ENCODE measurements at places on chromosomes 1 and 21.

GRCh38 chr1:209250861-209251636, 332.5 kb upstream of the CAMK1G start:
- DNase-seq, result no peak

DNA sequence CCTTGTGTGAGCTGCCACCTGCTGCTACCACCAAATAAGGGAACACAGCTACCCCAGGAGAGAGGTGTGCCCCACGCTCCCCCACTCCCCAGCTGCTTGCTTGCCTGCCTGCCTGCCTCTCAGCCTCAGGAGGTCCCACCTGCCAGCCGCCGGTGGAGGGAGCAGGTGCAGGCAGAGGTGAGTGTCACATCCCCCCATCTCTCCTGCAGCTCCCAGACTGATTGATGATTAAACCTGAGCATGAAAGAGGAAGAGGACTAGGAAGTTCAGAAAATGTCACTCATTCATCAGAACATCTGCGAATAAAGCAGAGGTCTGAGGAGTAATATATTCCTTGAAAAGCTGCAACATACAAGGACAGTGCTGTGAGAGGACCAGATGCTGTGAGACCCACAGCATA, 58.6 kb upstream of the HIVEP3 start:
- no peak for DNase-seq

GRCh38 chr1:223077247-223077833, 65.7 kb downstream of the TLR5 start:
- DNase-seq, result no peak

GRCh38 chr1:10225573-10225972, 15.2 kb downstream of the KIF1B start:
- DNase-seq, result peak; percentile 55

GRCh38 chr1:201072149-201072548, 40.1 kb downstream of the CACNA1S start:
- DNase-seq, result no peak

- no peak for DNase-seq
Observed at GRCh38 chr1:232038706-232039677, 412.4 kb downstream of the DISC1 start.

DNA sequence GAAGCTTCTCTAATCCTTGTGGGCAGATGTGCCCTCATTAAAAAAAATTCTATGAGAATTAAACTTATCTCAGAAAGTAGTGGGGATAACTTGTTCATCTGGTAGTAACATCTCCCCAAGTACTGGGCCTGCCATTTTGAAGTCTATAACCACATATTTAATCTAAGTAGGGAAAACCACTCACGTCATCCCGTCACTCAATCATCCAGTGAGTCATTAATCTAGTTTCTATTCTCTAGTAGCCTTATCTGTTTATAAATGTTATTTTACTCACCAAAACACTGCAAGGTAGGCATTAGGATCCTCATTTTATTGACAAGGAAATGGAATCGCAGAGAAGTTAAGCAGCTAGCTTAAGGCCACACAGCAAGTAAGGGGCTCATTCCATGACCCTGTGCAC, 221.9 kb downstream of the ATG4C start:
- DNase-seq, result no peak

DNA sequence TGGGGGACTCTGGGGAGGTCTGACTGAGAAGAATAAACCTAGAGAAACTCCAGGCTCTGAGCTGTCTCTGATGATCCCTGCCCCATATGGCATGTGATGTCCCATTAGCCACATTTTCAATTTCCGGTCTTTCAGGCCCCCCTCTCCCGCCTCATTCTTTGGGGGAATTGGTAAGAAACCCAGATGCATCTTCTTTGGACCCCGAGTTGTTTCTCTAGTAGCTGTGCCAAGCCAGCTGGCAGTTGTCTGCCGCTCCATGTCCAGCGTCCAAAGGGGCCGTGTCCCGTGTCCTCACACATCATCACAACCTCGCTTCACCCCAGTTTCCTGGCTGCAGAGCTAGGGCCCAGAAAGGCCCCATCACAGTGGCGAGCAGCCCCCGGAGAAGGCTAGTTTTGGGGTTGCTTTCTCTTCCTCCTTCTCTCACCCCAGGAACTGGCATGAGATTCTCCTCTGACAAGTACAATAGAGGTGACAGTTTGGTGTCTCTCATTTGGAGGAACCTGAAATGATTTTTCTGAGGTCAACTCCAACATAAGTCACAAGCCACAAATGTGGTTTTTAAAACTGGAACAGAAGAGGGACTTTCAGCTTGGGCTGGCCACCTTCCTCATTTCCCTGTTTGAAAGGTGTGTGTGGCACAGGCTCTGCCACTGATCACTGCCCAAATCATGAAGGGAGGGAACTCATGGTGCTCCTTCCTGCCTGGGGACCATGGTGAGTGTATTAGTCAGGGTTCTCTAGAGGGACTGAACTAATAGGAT, 6.4 kb upstream of the GPR157 start:
- DNase-seq, result no peak

DNA sequence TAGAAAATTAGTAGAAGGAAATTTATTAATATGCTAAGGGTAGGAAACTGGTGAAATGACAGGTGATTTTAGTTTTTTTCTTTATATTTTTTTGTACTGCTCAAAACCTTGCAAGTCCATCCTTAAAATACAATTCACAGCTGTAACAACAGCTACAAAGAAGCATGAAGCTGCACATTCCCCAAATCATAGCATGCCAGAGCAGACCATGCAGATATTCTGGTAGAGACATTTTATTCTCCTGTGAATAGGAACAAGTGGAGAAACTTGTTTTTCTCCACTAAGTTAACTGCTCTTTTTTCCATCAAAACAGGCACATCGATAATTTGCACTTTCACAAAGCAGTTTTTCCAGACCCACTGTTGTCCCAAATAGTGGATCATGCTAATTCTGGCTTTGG, 1125.7 kb downstream of the BRINP3 start:
- no peak for DNase-seq

DNA sequence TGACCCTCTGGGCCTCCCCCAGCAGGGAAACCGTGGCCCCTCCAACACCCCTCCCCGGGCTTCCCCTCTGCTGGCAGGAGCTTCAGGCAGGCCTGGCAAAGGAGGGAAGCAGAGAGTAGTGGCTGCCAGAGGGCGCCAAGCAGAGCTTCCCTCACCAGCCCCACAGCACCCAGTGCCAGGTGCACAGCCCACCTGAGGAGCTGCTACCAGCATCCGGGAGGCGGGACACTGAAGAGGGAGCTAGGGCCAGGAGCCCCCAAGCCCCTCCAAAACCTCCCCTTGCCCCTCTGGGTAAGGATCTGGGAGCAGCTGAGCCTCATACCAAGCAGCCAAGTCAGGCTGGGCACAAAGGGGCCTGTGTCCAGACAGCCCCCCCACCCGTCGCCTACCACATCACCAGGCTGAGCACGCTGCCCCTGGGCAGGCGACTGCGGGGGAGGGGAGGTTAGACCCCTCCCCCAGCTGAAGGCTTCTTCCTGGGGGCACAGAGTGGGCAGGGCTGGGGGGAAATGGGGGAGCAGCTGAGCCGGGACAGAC, 19.6 kb downstream of the CCDC24 start:
- DNase-seq, result no peak

DNA sequence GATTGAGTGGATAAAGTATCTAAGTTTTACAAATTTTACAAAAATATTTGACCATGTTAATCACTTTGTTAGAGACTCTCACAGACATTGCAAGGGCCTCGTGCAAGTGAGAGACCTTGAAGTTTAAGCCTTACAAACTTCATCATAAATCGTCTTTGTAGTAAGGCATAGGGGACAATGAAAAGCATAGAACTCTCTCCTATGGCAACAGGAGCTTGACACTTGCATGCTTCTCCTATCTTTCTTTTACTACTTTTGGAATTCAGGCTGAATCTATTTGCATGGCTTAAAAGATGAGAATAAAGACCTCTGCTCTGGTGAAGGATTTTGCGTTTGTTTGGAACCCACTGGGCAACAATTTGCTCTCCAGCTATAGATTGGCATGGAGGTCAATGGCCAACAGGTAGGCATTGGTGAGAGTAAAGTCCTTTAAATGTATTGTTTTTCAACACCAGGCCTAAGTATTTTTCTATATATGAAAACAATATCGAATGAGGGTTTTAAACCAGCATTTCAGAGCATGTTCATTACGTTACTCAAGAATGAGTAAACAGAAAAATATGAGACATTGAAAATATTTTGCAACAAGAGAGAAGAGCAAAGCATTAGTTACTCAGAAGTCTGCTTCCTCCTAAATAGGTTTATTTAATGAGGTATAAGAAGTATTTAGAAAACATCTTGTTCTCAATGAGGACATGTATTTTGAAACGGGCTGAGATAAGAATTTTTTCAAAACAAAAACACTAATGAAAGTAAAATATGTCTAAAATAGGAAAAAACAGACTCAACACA, 192.2 kb downstream of the TGFB2 start:
- no peak for DNase-seq

- no peak for DNase-seq
Observed at GRCh38 chr1:219798283-219799030, 129.9 kb downstream of the SLC30A10 start.

GRCh38 chr1:178921499-178921898, 50.6 kb upstream of the ANGPTL1 start:
- DNase-seq, result no peak

GRCh38 chr1:78044796-78045562, 787 bp upstream of the GIPC2 start:
- DNase-seq, result no peak

DNA sequence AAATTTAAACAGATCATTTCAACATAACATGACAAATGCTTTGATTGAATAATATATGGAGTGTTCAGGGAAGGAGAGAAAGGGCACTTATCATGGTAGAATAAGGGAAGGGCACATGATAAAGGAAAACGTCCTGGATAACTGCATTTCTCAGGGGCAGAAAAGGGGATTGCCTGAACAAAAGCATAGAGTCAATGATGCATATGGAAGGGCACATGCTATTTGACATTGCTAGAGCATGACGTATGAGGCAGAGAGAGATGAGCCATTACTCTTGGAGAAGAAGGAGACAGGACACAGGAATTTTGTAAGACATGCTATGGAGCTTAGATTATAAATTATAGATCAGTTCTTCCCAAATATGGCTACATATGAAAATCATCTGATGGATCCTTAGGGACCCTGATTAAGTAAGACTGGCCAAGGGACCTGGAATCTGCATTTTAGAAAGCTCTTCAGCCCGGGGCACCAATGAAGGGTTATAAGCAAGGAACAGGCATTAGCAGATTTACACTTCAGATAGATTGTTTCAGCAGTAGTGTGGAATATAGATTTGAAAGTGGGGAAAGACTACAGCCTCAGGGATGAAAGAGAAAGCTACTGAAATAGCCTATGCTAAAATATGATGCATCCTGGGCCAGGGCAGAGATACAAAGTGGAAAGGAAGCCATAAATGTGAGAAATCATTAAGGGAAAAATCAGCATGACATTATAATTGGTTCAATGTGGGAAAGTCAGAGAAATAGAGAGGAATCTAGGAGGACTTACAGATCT, 21.3 kb downstream of the FMO2 start:
- no peak for DNase-seq

DNA sequence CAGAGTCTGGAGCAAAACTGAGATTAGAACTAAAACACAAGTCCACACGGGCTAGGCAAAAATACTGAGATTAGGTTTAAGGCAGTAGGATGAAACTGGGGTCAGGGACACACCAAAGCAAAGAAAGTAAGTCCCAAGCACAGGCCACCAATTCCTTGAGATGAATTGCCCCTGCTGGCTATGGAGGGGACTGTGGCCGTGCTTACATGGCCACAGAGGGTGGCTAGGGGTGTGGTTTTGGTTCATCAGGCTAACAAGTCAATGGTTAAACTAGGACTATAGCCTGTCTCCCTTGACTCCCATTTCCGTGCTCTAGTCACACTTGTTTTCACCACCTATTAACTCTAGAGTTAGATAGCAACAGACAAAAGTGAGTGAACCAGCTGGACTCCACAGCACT, 394.8 kb downstream of the PBX1 start:
- DNase-seq, result no peak

DNA sequence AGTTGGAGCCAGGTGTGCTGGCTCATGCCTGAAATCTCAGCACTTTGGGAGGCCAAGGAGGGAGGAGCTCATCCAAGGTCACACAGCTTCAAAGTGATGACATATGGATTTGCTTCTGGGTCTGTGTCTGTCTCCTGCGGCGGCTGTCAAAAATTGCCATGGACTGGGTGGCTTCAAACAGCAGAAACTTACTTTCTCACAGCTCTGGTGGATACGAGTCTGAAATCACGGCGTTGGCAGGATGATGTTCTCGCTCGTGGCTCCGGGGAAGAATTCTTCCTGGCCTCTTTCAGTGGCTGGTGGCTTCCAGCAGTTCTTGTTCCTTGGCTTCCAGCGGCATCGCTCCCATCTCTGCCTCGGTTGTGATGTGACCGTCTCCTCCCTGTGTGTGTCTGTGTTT, 314.8 kb upstream of the C1orf174 start:
- DNase-seq, result no peak

DNA sequence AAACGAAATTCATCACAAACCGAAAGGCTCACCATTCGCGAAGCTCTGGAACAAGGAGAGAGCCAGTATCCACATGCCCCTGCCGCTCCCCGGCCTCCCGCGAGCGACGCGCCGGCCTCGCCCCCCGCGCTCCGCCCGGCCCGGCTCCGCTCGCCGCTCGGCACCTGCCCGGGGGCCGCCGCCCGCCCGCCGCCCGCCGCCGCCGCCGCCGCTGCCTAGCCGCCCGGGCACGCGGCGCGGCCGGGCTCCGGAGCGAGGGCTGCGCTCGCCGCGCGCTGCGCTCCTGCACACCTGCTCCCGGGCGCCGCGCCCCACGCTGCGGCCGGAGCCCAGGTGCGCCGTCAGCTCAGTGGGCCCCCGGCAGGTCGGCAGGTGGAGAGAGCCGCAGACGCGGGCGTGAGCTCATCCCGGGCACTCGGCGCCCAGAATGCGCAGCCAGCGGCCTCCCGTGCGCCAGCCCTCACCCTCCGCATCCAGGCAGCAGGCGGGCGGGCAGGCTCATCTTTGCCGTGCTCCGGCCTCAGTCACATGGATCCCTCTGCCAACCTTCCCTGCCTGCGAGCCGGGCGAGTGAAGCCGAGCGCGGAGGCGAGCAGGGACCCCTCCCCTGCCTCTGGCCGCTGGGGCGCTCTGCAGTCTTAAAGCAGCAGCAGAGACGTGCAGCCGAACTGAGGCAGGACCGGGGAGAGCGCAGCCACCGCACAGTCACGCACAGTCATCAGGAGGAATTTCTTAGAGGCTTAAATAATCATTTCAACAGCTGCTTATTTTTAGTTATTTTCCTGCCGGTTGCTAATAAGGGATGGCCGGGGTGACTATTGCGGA, at the start of gene DSCAM:
Gene DSCAM, minus strand, starts transcription at position 572 of the 825 bp plus-strand sequence. Its CDS starts 497 bp downstream, at position 75.
- peak; percentile 66 for DNase-seq

DNA sequence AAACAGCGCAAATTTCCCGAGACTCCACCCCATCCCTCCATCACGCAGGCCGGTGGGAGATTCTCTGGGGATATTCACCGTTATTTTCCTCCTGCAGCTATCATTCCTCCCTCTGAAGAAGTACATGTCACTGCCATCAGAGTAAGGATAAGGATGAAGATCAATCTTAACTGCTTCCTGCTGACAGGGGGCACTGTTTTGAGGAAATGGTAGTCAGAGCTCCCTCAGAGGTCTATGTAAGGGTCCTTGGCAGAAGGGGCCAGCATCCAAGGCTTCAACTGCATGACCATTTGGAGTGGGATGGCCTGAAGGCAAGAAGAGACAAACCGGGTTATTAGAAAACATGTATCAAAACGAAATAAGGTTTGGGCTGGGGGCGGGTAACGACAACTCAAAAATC, 111.5 kb downstream of the KCNK1 start:
- no peak for DNase-seq

All from islet precursor cell (in vitro differentiated cells).